ENCODE measurements at places on chromosomes 1 and 21.

- no peak for DNase-seq
Measured at GRCh38 chr21:44375281-44375651, 21.8 kb downstream of the TRPM2 start.

DNA sequence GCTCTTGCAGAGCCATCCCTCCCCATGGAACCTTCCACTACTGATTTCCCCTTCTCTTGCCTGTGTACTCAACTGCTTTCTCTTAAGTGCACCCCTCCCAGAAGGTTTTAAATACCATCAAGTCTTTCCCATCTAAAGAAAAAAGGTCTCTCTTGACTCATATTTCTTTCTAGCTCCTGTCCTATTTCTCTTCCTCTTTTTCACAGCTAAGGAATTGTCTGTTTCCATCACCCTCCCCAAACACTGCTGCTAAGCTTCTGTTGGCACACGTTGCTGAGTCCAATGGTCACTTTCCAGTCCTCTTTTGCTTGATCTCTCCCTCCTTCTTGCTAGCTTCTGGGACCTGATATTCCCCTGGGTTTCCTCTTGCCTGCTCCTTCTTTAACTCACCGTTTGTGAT is 13.3 kb upstream of the GNL2 start:
- DNase-seq, result no peak

GRCh38 chr1:16199157-16199501 is 13.3 kb downstream of the ARHGEF19 start:
- no peak for DNase-seq

DNA sequence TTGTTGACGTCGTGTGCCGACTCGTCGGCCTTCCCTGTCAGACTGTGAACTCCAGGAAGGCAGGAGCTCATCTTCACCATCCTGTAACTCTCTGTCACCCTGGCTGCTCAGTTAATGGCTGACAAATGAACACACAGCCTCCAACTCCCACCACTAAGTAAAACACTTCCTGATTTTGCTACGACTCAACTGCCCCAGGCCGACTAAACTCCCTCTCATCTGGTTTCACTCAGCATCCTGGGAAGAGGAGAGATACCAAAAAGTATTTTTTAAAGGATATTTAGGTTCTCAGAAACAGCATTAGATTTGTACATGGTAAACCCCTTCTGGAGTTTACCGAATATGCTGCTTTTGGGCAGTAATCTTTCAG is 18.2 kb upstream of the LHX4 start:
- DNase-seq, result no peak

- no peak for DNase-seq
Measured at GRCh38 chr21:42532466-42533181, 19.0 kb downstream of the SLC37A1 start.

DNA sequence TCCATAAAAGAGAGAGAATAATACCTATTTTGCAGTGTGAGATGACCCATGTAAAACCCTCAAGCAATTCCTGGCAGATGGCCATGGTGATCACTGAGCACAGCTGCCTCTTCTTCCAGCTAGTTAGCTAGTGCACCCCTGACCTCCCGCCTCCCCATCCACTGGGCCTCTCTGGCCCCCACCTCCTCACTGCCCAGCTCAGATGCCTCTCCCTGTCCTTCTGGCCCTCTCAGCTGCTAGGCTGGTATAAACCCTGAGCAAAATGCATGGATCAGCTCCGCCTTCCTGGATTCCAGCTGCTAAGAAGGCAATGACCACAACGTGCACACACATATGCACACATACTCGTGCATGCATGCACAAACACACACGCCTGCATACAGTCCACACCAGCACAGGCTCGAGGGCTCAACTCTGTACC is 117.2 kb downstream of the DMRTB1 start:
- DNase-seq, result no peak

DNA sequence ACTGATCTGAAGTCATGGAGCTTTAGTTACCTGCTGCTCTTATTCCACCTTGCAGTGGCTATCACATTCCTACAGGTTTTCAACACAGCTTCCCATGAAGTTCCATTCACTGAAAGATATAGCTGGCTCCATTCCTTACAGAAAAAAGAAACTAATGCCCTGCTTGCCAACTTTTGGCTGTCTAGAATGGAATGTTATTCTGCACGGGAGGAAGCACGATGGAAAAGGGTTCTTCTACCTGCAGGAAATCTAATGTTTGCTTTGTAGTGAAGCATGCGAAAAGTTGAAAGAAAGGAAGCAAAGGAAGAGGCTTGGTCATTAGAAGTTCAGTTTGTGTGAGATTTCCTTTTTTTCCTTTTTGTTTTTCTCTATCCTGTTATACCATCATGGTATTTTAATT is 32.6 kb downstream of the GIPC2 start:
- no peak for DNase-seq

GRCh38 chr1:198455966-198456365 is 84.5 kb downstream of the ATP6V1G3 start:
- DNase-seq, result no peak

DNA sequence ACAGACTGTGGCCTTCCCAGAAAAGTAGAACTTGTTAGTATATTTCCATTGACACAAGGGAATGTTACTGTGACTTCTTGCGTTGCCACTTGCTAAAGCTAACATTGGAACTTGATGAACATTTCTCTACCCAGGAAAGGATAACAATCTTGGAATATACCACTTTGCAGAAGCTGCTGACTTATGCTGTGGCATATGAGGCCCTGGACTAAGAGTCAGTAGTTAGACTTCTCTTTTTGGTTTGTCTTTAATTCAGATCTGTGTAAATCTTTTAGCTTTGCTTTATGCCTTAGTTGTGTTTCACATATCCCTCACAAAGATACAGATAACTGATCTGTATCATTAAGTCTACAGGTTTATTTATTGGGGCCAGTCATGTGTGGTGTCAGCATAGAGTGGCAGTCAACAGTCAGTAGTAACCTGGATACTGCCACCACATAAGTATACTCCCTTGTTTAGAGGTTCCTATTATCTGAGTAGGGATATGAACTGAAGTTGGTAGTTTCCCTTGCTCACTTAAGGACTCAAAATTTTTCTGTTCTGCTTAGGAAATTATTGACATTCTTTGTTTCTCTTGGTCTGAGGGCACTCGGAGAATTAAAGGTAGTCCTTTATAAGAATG is 14.7 kb downstream of the RNF2 start:
- no peak for DNase-seq

DNA sequence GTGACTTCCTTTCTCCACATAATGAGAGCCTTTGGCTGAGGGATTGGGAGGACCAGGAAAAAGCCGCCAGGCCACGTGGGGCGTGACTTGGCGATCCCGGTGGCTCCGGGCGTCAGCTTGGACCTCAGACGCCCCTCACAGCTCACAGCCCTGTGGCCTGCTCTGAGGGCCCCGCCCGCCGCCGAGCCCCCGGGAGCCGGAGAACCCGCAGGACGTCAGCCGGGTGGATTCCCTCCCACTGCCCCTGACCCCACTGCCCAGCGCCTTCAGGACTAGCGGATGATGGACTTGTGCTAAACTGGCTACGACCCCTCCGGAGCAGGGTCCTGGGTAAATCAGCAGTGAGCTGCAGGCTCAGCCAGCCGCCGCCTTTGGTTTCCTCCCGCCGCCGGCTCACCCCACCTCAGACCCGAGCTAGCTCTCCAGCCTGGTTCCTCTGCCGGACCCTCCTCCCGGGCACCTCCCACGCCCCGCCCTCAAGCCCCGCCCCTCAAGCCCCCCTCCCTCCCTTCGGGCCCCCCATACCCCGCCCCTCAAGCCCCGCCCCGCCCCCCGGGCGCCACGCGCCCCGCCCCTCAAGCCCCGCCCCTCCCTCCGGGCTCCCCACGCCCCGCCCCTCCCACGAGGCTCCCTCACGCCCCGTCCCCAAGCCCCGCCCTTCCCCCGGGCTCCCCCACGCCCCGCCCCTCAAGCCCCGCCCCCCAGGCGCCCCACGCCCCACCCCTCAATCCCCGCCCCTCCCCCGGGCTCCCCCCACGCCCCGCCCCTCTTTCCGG is 10.0 kb upstream of the FAAP20 start:
- DNase-seq, result peak; percentile 74

GRCh38 chr1:44946725-44947062 is 39.7 kb downstream of the EIF2B3 start:
- DNase-seq, result no peak
